Fibroblast of pulmonary artery (primary cell): ENCODE measurements at places on chromosomes 4 and X.

- peak; percentile 91 for DNase-seq
These were observed 39.1 kb upstream of the TMEM184C start for GRCh38 chr4:147578051-147578476.

DNA sequence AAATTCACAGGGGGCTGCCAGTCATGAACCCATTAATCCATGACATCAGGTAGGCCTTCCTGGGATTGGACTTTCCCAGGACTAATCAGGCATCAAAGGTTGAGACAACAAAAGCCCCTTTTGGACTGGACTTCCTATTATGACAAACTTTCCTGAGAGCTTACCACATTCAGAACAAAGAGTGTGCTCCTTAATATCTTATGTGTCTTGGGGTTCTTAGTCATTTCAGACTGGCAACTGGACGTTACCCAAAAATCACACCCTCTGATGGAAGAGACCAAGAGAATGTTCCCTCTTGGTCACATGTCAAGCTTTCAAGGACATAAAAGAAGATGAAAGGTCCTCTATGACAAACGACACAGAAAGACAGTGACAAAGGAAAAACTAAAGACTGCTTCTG, 31.6 kb upstream of the PPP1R2C start:
- no peak for DNase-seq

- peak; percentile 94 for DNase-seq
These were observed 47.7 kb downstream of the SPRY1 start for GRCh38 chr4:123444290-123444731.

GRCh38 chr4:1576961-1577821, 106.9 kb downstream of the FAM53A start:
- DNase-seq = no peak

- DNase-seq = peak; percentile 95
These were observed 23.4 kb downstream of the FBXO8 start for GRCh38 chr4:174260099-174260498.

DNA sequence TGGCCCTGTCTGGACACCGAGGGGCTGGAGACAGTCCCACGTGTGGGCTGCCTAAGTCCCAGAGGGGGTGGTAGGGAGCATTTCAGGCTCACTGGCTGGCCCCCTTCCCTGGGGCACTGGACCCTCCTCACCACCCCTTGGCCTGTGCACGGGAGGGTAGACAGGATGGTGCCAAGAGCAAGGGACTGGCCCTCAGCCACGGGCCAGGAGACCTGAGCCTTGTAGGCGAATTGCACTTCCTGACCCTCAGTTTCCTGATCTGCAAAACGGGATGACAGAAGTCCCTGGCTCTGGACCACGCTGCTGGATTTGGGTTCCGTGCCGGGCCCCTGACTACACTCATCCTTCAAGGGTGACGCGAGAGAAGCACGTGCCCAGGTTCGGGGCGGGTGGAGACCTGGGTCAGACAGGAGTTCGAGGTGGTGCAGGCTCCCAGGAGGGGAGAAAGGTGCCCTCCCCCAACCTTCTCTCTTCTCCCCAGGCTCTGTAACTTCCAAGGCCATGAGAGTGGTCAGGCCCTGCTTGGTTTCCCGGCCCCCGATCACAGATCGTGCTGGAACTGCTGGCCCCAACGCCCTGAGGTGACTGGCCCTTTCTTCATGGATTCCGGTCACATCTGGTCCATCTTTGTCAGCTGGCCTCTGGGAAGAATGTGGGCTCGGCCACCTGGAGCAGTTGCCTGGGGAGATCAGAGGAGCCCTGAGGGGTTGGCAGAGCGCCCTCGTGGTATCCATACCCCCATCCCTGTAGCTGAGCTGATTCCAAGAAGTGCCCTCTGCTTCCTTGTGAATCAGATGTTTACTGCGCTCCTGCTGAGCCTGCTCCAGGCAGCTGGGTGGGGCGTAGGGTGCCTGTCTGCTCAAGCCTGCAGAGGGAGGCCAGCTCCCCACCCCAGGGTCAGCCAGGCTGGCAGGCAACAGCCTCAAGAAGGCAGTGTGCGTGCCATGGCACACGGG, 3.3 kb downstream of the SH3BP2 start:
- DNase-seq = no peak

- no peak for DNase-seq
These were observed 7.2 kb downstream of the OCIAD2 start for GRCh38 chr4:48899432-48899749.

- no peak for DNase-seq
These were observed 3.5 kb downstream of the SLC25A43 start for GRCh38 chrX:119402588-119402987.

DNA sequence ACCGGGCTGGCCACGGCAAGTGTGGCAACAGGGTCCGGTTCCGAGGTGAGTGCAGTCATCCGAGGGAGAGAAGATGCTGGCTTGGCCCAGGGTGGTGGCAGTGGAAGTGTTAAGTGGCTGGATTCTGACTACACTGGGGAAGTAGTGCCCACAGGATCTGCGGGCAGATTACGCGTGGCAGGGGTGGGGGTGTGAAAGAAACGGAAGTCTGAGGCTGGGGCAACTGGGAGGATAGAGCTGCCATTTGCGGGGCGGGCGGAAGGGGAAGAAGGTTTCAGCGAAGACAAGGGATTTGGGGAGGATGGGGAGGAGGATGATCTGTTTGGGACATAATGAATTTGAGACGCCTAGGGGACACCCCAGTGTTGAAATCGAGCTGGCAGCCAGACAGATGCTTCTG, 5.3 kb downstream of the RS1 start:
- no peak for DNase-seq

DNA sequence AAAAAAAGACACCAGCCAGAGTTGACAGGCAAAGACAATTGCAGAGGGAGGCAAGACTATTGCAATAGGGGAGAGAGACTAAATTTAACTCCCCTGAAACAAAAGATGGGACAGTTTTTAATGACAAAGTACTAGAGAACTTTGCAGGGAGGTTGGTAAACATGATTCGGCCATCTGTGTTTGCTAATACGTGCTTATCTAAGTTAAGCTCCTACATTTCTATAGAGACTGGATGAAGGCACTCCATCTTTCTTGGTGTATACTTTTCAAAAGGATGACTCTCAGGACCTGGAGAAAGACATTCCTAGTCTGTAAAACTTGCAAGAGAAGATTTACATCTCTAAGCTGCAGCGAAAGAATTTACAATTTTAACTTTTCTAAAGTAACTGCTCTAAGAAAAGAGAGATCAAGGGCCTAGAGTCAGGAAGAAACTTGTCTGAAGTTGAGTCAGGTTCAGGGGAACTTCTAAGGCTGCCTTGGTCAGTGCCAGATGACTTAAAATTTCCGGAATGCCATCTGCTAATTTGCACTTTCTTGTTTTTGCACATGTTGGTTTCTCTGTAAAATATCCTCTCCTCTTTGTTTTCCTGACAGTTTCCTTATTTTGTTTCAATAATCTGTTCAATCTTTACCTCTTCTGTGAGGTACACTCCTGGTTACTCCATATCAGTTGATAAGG, 10.6 kb downstream of the ADAM29 start:
- no peak for DNase-seq

GRCh38 chrX:41353985-41354384, 20.0 kb downstream of the DDX3X start:
- no peak for DNase-seq

GRCh38 chr4:85086721-85087120, 120.2 kb upstream of the WDFY3 start:
- no peak for DNase-seq

- no peak for DNase-seq
These were observed 171.1 kb upstream of the PITX2 start for GRCh38 chr4:110793890-110794554.

- DNase-seq = no peak
These were observed 234.2 kb upstream of the ANKRD50 start for GRCh38 chr4:124946696-124947095.
